ENCODE measurements at places on chromosomes 16 and 17.

- DNase-seq = no peak
Observed at GRCh38 chr16:57305159-57305811, 20.8 kb upstream of the PLLP start.

- DNase-seq = peak; percentile 93
Observed at GRCh38 chr16:19138601-19139000, 24.8 kb downstream of the ITPRIPL2 start.

GRCh38 chr17:47184681-47185080 lies 4.4 kb downstream of the CDC27 start:
- peak; percentile 41 for DNase-seq

GRCh38 chr16:84829168-84829965 lies 9.6 kb downstream of the CRISPLD2 start:
- DNase-seq = peak; percentile 97

GRCh38 chr17:17573912-17574311 lies 17.6 kb downstream of the PEMT start:
- no peak for DNase-seq

GRCh38 chr16:3099732-3100499 lies 822 bp upstream of the ZSCAN10 start:
- peak; percentile 92 for DNase-seq

GRCh38 chr17:2089021-2089422 lies 34.1 kb downstream of the HIC1 start:
- DNase-seq = peak; percentile 84

GRCh38 chr16:3716831-3717234 lies 491 bp downstream of the TRAP1 start:
- DNase-seq = peak; percentile 24

GRCh38 chr16:50804290-50804907 lies 62.5 kb downstream of the CYLD start:
- DNase-seq = no peak

DNA sequence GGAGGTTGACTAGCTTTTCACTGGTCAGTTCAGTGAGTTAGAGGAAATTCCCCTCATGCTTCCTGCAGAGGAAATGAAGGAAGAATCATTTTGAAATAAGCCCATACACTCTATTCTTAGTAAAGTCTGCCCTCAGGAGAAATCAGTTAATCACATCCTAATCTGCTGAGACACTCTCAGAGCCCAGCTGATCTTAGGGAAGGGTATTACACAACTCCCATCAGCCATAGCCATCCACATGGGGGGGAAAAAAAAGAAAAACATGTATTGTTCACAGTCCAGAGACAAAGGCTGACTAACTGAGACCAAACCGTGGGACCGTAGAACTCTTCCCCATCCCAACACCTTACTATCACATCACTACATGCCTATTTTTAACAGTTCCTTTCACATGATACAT lies 722.3 kb downstream of the CDH8 start:
- no peak for DNase-seq

GRCh38 chr17:12597895-12598294 lies 67.8 kb upstream of the MYOCD start:
- DNase-seq = no peak

DNA sequence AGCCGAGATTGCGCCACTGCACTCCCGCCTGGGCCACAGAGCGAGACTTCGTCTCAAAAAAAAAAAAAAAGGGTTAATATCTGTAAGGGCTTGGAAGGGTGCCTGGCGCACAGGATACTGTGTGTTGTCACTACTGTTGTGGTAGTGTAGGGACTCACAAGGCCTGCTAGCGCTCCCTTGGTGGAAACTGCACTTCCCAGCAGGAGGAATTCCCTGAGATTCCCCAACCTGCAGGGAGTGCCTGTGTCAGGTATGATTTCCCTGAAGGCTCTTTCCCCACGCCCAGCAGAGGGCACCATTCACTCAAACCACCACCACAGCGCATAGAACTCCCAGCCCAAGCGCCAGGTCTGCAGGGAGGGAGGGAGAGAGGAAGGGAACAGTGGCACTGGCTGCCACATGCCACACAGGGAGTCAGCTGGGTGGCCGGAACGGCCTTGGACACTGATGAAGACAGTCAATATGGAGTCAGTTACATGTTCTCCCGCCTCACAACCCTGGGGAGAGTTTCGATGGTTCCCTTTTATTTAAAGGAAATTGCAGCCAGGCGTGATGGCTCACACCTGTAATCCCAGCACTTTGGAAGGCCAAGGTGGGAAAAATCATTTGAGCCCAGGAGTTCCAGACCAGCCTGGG lies 32.7 kb upstream of the CDH1 start:
- peak; percentile 69 for DNase-seq

All from EH (cell line).